ENCODE measurements at places on chromosomes 2 and 18.

DNA sequence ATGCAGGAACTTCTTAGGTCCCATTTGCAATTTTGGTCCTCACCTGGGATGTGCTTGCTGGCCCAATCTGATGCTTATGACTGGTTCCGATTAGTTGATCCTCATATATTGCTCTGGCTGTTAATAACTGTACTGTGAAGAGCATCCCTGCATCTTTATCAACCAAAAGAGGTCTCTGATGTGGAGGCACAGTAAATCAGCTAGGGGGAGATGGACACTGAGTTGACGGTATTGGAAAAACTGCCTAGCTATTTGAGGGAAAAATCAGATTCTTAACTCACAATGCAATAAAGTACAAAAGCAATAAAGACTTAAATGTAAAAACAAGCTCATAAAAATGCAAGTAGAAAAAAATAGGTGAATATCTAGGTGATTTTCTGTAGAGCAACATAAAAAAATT is 188.0 kb upstream of the TCF4 start:
- DNase-seq, result no peak

DNA sequence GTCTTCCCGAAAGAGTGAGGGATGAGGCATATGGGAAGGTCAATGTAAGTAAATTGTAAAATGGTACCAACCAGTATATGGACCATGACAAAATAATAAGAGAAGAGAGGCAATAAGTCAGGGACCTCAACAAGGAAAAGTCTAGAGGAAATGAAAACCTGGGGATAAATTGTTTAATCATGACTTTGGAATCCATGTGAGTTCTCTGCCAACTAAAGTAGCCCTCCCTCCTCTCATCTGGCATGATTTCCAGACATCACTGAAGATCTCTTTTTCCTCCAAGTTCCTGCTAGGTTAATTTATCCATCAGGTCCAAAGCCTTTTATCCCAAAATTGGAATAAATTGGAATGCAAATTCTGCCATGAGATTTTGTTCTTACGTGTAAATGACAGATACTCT is 417.9 kb downstream of the NRXN1 start:
- peak; percentile 19 for DNase-seq

- DNase-seq, result peak; percentile 51
These were observed 101.9 kb downstream of the NOL4 start for GRCh38 chr18:34122724-34123334.

GRCh38 chr2:22360735-22361374 is 1024.1 kb upstream of the KLHL29 start:
- DNase-seq, result no peak

DNA sequence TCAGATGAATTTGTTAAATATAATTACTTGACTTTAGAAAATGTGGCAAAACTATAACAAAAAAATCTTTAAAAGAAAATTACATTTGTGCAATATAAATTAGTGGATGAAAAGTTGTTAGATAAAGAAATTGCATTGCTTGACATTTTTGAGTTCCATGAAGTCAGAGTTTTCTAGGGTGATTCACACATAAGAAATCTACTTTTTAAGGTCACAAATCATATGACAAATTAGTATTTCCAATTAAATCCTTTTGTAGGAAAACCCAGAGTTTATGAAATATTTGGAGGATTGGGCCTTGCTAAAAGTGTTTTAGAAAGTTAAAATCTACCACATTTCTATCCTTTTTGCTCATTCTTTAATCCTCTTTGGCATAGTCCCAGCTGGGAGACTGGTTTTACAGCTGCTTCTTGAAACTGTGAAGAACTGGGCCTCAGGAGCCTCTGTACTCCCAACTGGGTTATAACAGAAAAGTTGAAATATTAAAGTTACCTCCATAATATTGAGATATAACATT is 289.2 kb downstream of the LRRTM4 start:
- peak; percentile 50 for DNase-seq

- no peak for DNase-seq
These were observed 21.6 kb downstream of the TNS1 start for GRCh38 chr2:217981084-217981730.

Measured in umbilical cord (tissue), 2 donors.